EL (cell line): ENCODE measurements at places on chromosomes 5 and 9.

GRCh38 chr5:91318724-91319123 is 64.4 kb downstream of the ARRDC3 start:
- DNase-seq = no peak

DNA sequence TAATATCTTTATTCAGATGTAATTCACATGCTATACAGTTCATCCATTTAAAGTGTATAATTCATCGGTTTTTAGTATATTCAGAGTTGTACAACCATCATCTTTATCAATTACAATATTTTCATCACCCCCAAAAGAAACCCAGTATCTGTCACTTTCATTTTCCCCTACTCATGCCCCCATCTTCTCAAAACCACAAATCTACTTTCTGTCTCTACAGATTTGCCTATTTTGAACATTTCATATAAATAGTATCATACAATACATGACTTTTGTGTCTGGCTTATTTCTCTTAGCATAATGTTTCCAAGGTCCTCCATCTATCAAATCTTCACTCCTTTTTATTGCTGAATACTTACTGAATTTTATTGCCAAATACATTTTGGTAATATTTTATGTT is 305.1 kb upstream of the SGCD start:
- DNase-seq = no peak

DNA sequence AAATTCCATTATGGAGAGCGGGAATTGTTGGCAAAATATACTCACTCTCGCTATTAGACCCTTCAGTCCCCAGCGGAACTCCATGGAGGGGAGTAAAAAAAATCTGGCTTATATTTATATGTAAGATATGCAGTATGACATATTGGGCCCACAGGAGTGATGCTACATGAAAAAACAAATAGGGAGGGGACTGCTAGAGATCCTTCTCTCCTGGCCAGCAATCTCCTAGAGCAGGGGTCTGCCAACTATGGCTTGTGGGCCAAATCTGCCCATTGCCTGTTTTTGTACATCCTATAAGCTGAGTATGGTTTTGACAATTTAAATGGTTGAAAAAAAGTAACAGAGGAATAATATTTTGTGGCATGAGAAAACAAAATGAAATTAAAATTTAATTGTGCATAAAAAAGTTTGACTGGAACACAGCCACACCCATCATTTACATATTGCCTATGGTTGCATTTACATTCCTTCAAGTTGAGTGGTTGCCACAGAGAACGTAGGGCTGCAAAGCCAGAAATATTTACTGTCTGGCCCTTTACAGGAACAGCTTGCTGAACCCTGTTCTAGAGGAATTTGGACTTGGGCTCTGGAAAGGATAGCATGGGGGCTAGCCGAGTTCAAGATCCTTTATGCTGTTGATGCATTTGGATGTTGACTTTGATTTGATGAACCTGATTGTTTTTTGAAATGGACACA is 197.3 kb upstream of the CLINT1 start:
- peak; percentile 53 for DNase-seq

GRCh38 chr9:112439825-112440224 is 46.8 kb upstream of the KIAA1958 start:
- DNase-seq = no peak

DNA sequence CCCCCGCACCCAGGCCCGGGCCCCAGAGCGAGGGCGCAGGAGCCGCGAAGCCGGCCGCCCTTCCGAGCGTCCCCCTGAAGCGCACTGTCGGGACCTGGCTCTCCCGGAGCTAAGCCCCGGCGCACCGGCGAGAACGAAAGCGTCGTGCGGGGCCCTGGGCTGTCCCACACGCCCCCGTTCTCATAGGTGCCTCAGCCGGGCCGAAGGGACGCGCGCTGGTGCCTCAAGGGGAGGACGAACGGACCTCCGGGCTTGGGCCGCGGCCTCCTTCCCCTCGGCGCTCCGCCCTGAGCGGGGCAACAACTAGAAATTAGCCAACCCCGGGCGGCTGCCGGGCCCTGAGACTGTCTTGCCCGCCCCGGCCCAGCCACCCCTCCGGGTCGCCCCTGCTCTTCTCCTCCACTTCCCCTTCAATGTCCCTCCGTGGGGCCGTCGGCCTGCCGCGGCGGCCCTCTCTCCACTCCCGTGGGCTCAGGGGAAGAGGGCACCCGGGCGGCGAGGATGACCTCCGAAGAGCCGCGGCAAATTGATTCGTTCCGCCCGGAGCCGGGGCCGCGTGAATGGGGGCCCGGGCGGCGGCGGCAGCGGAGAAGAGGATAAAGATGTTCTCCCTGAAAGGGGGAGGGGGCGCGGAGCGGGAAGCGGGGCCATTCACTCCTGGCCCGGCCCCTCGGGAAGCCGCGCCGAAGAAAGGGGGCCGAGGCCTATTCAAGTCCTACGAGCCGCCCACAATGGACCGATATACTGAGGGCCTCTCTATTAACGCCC is 3.5 kb upstream of the PRDM12 start:
- DNase-seq = no peak

GRCh38 chr5:126437721-126438120 is 14.5 kb downstream of the GRAMD2B start:
- no peak for DNase-seq
